T-helper 17 cell (primary cell): ENCODE measurements at places on chromosomes 2 and 18. TPM values are rescaled to one million over a fixed set of nuclear protein-coding genes. Genes with fewer than 3 reads are reported as not detected.

- H3K27me3 ChIP-seq, result no peaks in the 10 kb centered on the region
- no peak overlapping the region for H3K4me3 ChIP-seq
- peaks cover 4% of the 10 kb centered on the region for H3K36me3 ChIP-seq
- no peak overlapping the region for H3K27ac ChIP-seq
- DNase-seq, result no peak
These were observed 34.9 kb upstream of the CYP26B1 start for GRCh38 chr2:72182547-72182946.

DNA sequence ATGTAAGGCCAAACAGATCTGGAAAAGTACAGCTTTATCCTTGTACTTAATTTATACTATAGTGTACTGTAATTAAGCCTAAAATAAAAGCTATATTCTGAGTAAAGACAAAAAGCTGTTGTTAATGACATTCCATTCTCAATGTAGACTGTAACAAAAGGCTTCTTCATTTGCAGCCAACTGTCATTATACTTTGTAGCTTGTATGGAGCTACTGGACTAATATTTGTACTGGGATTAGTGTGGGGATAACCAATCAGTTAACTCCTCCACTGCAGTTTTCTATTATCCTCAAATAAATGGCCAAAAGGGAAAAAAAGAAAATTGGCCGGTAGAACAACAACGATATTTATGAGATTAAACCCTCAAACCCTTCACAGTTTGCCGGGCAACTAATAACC, 66.5 kb downstream of the STK39 start:
- H3K36me3 ChIP-seq, result no peaks in the 10 kb centered on the region
- no peaks in the 10 kb centered on the region for H3K27me3 ChIP-seq

DNA sequence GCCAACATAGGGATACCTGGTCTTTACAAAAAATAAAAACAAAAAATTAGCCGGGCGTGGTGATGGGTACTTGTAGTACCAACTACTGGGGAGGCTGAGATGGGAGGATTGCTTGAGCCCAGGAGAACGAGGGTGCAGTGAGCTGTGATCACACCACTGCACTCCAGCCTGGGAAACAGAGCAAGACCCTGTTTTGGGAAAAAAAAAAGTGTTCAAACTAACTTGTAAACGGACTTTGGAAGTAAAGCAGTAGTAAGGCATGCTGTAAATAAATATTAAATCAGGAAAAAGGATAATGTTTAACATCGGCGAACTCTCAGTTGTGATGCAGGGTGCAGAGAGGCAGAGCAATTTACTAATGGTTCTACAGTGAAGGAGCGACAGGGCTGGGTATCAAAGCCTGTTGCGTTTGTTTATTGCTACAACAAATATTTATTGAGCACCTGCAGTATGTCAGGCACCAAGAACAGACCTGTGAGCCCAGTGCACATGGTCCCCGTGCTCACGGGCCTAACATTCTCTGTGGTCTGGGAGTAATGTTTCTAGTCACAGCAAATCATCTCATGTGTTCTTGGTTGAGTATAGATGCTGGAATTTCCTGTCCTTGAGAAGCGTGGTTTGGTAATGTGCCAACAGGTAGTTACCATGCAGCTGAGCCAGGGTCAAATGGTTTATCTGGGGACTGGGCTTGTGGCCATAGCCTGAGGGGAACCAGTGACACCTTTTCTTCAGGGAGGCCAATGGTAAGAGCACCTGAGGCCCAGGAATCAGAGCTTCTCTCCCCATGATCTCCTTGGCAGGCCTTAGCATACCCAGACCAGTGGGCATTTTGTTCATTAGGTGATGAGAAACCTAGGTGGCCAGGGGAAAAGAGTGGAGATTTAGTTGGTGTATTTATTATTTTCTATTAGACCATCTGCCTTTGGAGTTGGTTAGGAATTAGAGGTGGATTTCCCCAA, 27.9 kb upstream of the GREB1 start:
- no peaks in the 10 kb centered on the region for H3K36me3 ChIP-seq
- H3K27me3 ChIP-seq, result peaks cover 30% of the 10 kb centered on the region
- peaks cover under 1% of the 10 kb centered on the region for H3K4me1 ChIP-seq

GLI2 gene
- not detected for total RNA-seq

DNA sequence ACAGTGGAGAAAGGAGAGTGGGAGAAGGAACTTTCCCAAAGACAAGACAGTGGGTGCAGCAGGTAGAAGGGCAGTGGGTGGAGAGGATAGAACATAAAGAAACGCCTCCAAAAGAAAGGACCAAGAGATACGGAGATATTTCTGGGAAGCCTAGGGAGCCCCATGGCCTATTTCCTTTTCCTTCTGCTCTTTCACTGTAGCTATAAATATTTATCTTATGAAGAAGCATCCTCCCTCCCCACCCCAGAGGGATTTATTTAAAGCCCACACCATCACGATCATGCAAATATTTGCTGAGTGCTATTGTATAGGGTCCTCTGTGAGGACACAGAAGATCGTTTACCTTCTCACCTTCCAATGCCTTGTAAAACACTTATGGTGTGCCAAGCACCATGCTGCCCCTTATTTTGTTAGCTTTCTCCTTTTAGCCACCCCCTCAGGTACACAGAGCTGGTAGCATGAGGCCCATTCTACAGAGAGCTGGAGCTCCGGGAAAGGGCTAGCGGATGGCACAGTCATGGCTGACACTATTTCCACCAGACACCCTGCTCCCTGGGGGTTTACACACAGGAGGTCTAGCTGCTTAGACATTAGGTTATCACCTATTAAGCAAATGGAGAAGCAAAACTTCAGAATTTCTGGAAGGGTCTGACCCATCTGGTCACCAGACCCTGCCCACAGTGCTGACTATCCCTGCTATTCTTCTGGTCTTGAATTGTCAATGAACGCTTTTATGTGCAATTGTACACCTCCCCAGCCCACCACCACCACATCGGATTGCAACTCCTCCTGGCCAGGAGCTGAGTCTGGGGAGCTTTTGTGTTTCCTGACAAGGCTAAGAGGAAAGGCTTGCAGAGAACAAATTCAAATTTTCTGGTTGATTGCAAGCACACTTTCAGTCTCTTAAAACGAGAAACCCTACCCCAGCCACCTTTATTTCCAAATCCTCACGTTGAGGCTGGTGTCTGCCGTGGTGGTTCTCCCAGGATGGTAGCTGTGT, 91.8 kb upstream of the KLF7 start:
- no peak overlapping the region for H3K27ac ChIP-seq
- H3K4me3 ChIP-seq, result no peak overlapping the region
- DNase-seq, result no peak

- H3K27ac ChIP-seq, result no peak overlapping the region
- peaks cover 10% of the 10 kb centered on the region for H3K4me1 ChIP-seq
- no peak for DNase-seq
- no peaks in the 10 kb centered on the region for H3K27me3 ChIP-seq
- H3K36me3 ChIP-seq, result peaks cover 24% of the 10 kb centered on the region
These were observed 101.9 kb downstream of the USP40 start for GRCh38 chr2:233464531-233465240.

DNA sequence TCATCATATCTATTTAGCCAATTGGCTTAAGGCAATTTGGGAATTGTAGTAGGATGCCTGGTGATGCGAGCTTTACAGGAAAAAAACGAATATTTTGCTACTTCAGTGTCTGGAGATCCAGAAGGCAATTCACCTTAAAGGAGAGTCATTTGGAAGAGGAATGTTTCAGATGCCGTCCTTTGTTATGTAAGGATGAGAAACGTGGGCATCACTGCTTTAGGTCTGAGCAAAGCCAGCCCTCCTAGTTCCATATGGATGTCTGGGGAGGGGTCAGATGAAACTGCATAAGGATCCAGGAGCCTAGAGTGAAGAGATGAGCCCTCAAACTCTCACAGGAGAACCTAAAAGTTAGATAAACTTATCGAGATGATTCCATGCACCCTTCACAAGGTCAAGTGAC, 30.9 kb upstream of the DOCK10 start:
- H3K27ac ChIP-seq, result no peak overlapping the region
- no peak for DNase-seq
- no peak overlapping the region for H3K4me3 ChIP-seq
- H3K36me3 ChIP-seq, result no peaks in the 10 kb centered on the region
- peaks cover 6% of the 10 kb centered on the region for H3K4me1 ChIP-seq
- no peaks in the 10 kb centered on the region for H3K27me3 ChIP-seq

TMEM178A gene
- total RNA-seq, result 0.89 TPM

- no peaks in the 10 kb centered on the region for H3K27me3 ChIP-seq
- H3K27ac ChIP-seq, result no peak overlapping the region
- DNase-seq, result no peak
- no peak overlapping the region for H3K4me3 ChIP-seq
- H3K36me3 ChIP-seq, result peaks cover 10% of the 10 kb centered on the region
- no peaks in the 10 kb centered on the region for H3K4me1 ChIP-seq
These were observed 5.8 kb upstream of the RDH14 start for GRCh38 chr2:18566145-18566769.

DNA sequence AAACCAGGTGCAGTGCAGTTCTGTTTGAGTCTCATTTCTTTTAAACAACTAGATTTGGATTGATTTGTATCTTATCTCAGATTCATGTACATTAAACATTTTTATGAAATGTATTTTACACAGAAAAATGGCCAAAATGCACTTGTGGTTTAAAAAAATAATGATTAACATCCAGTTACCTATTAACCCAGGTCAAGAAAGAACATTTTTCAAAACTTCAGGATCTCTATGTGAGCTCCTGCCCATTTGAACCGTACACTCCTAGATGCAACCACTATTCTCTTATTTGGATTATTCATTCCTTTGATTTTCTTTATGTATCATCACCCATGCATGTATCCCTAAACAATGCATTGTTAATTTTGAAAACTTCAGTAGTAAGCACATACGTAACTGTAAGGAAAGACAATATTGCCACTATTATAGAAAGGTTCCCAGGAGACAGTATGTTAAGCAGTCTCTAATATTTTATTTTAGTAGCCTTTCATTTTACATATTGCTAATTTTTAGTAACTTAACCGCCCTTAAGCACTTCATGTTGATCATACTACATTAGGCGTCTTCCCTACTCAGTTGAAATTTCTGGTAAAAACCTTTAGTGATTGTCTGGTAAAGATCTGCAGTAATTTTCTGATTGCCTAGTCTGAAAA, 22.7 kb downstream of the RNF138 start:
- peaks cover 2% of the 10 kb centered on the region for H3K36me3 ChIP-seq
- H3K4me1 ChIP-seq, result peaks cover 25% of the 10 kb centered on the region
- no peaks in the 10 kb centered on the region for H3K27me3 ChIP-seq
- H3K27ac ChIP-seq, result peak overlapping the region; percentile 32
- no peak overlapping the region for H3K4me3 ChIP-seq

AOX1 gene
- not detected for total RNA-seq

CGREF1 gene
- total RNA-seq, result not detected

- no peak overlapping the region for H3K4me3 ChIP-seq
- no peaks in the 10 kb centered on the region for H3K36me3 ChIP-seq
- no peak overlapping the region for H3K27ac ChIP-seq
- no peaks in the 10 kb centered on the region for H3K27me3 ChIP-seq
- no peak for DNase-seq
These were observed 135.2 kb upstream of the ACVR2A start for GRCh38 chr2:147709655-147710054.

- no peak overlapping the region for H3K4me3 ChIP-seq
- peak overlapping the region; percentile 27 for H3K27ac ChIP-seq
- H3K36me3 ChIP-seq, result peaks cover 2% of the 10 kb centered on the region
- DNase-seq, result no peak
- no peaks in the 10 kb centered on the region for H3K27me3 ChIP-seq
These were observed 111.9 kb downstream of the HAUS1 start for GRCh38 chr18:46215902-46216723.

GRCh38 chr2:195945056-195945455, 123.6 kb downstream of the DNAH7 start:
- H3K4me3 ChIP-seq, result no peak overlapping the region
- DNase-seq, result no peak
- no peaks in the 10 kb centered on the region for H3K4me1 ChIP-seq
- H3K27ac ChIP-seq, result no peak overlapping the region

ACVR2A gene
- 14.3 TPM for total RNA-seq

DNA sequence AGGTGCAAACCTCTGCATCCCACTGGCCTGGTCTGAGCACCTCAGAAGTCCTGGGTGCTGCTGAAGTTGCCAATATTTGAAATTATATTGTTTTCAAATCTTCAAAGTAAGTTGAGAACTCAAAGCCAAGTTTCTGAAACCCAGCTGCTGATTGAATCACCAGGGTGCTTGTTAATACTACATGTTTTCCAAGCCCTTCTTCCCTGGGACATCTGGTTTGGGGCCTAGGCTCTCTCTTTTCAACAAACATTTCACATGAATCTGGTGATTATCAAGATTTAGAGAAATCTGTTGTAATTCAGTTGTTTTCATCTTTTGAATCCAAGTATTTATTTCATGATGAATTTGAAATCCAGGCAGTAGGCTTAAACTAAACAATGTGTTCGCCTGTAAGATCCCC, 24.4 kb downstream of the MLPH start:
- DNase-seq, result no peak
- H3K36me3 ChIP-seq, result no peaks in the 10 kb centered on the region
- H3K27ac ChIP-seq, result no peak overlapping the region
- H3K4me1 ChIP-seq, result peaks cover 4% of the 10 kb centered on the region
- peaks cover 45% of the 10 kb centered on the region for H3K27me3 ChIP-seq

GRCh38 chr2:112606547-112606946, 22.1 kb downstream of the CHCHD5 start:
- H3K27me3 ChIP-seq, result no peaks in the 10 kb centered on the region
- H3K36me3 ChIP-seq, result no peaks in the 10 kb centered on the region
- no peak overlapping the region for H3K27ac ChIP-seq
- H3K4me3 ChIP-seq, result no peak overlapping the region

DNA sequence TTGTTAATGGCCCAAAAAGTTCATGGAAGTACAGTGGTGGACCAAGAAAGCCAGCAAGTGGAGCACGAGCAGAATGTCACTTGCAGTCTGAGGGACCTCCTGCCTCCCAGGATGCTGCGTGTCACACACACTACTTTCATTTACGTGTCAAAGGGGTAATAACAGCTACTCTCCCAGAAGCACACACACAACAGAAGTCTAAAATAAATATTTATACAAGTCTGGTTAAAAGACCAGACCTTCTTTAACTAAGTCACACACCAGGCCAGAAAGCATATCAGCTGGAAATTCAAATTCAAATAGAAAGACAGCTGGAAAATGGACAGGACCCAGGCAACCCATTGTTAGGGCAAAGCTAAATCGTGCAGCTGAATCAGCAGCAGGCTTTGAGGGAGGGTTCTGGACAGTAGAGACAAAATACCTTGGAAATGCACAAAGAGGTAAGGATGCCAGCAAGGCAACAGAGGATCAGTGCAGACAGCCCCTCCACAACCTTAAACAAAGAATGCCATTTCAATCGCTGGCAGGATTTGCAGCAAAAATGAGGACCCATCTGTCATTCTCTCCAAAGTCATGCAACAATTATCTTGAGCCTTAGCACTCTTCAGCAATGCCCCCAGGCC, 160.5 kb downstream of the TMEM163 start:
- peaks cover 9% of the 10 kb centered on the region for H3K4me1 ChIP-seq
- no peak overlapping the region for H3K27ac ChIP-seq
- no peak overlapping the region for H3K4me3 ChIP-seq
- H3K36me3 ChIP-seq, result peaks cover 7% of the 10 kb centered on the region

GRCh38 chr2:172091000-172091641, 5.8 kb downstream of the DLX1 start:
- no peak overlapping the region for H3K4me3 ChIP-seq
- H3K4me1 ChIP-seq, result peaks cover 31% of the 10 kb centered on the region
- no peak for DNase-seq
- no peak overlapping the region for H3K27ac ChIP-seq
- no peaks in the 10 kb centered on the region for H3K36me3 ChIP-seq

DNAJC5G gene
- not detected for total RNA-seq
